ENCODE measurements at places on chromosomes 1 and 21.

GRCh38 chr1:87170157-87170556, 158.5 kb upstream of the LMO4 start:
- DNase-seq: no peak

GRCh38 chr1:18913065-18913835, 10.9 kb upstream of the ALDH4A1 start:
- peak; percentile 22 for DNase-seq

- DNase-seq: no peak
Observed at GRCh38 chr1:160040476-160040875, 8.7 kb upstream of the PIGM start.

- DNase-seq: no peak
Observed at GRCh38 chr1:44251989-44252671, 38.9 kb downstream of the DMAP1 start.

DNA sequence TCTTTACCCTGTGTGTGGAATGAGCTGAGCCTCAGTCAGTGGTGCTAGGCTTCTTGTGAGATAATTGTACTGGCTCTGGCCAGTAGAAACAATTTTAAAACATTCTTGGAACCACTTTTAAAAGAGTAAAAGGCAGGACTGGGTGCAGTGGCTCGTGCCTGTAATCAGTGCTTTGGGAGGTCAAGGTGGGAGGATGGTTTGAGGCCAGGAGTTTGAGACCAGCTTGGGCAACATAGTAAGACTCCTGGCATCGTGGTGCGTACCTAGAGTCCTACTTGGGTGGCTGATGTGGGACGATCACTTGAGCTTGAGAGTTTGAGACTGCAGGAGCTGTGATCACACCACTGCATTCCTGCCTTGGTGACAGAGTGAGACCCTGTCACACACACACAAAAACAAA, 89.8 kb downstream of the UCK2 start:
- DNase-seq: no peak

All from NCI-H1105 treated with DMSO at 0.1 percent for 48 hours (cell line).